ENCODE measurements at places on chromosomes 1 and 21.

GRCh38 chr1:116987256-116987555, 14.4 kb upstream of the CD101 start:
- no peak for DNase-seq

GRCh38 chr1:203038217-203038741, 12.0 kb downstream of the PPFIA4 start:
- DNase-seq, result no peak

DNA sequence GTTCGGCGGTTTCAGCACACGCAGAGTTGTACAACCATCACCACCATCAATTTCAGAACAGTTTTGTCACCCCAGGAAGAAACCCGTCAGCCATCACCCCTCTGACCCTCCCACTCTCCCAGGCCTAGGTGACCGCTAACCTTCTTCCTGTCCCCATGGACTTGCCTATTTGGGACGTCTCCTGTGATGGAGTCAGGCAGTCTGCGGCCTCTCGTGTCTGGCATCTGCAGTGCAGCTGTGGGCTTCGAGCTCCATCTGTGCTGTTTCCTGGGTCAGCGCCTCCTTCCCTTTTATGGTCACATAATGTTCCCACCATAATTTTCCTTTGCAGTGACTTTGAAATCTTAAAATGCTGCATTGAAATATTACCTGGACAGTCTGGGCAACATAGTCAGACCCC, 24.4 kb downstream of the SLC45A1 start:
- DNase-seq, result no peak

- no peak for DNase-seq
These were observed 43.9 kb downstream of the ZNF281 start for GRCh38 chr1:200365897-200366426.

GRCh38 chr1:172781513-172782140, 122.7 kb downstream of the FASLG start:
- DNase-seq, result no peak

DNA sequence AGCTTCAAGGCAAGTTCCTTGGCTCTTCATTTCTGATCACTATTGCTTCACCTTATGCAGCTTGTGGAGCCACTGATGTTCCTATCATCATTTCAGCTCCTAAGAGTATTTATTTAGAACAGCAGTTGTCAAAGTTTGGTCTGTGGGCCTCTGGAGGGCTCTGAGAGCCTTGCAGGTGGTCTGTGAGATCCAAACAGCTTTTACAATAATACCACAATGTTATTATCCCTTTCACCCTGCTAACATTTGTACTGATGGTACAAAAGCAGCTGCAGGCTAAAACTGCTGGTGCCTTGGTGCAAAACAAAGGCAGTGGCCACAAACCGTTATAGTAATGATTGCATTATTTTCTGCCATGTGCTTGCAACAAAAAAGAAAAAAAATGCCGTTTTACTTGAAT, 33.8 kb downstream of the PATJ start:
- DNase-seq, result no peak

- DNase-seq, result no peak
These were observed 13.1 kb downstream of the RNF187 start for GRCh38 chr1:228500143-228500734.

DNA sequence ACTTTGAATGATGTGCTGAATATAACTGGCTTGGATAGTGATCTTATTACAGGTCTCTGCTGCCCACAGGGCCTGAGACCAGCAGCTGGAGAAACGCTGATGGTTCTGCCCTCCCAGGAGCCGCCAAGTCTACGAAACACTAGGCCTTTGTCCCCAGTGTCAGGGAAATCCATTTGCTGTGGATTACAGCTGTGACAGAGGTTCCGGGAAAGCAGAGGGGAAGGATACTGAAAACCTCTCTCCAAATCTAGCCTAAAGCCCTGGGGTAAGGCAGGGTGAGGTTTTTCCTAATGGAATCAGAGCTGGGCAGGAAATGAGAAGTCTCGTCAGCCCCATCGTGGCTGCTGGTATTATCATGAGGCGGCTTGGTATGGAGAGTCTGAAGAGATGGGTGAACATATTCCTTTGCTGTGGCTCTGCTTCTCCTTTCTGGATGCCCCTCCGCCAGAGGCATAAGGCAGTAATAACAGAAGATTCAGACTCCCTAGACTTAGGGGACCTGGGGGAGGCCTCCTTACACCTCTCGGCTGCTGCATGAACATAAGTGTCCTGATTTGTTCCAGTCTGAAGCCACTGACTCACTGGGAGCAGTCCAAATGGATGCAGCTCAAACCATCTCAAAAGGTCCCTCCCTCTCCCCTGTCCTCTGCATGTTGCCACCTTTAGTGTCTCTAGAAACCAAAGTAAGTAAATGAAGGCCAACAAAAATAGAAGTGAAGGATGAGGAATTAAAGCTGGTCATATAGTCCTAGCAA, 48.1 kb downstream of the PHC2 start:
- DNase-seq, result no peak

- no peak for DNase-seq
These were observed 70.0 kb downstream of the PRKAA2 start for GRCh38 chr1:56715156-56715555.

- DNase-seq, result no peak
These were observed 230.2 kb upstream of the AJAP1 start for GRCh38 chr1:4424254-4424653.

GRCh38 chr1:10830961-10831668, 34.7 kb upstream of the CASZ1 start:
- no peak for DNase-seq

DNA sequence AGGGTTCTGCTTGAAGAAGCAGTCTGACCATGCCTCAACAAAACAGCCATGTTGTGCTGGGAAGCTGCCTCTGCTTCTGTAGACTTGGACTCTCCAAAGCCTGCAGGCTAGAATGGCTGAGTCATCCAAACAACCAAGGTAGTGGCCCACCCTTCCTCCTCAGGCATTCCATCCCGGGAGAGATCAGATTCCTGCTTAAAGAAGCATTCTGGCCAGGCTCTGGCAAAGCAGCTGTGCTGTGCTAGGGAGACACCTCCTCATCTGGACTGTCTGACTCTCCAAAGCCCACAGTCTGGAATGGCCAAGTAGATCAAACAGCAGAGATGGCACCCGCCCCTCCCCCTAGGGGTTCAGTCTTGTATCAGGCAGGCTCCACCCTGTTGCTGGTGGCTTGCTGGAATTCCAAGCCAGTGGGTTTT, 38.3 kb upstream of the F3 start:
- DNase-seq, result no peak

DNA sequence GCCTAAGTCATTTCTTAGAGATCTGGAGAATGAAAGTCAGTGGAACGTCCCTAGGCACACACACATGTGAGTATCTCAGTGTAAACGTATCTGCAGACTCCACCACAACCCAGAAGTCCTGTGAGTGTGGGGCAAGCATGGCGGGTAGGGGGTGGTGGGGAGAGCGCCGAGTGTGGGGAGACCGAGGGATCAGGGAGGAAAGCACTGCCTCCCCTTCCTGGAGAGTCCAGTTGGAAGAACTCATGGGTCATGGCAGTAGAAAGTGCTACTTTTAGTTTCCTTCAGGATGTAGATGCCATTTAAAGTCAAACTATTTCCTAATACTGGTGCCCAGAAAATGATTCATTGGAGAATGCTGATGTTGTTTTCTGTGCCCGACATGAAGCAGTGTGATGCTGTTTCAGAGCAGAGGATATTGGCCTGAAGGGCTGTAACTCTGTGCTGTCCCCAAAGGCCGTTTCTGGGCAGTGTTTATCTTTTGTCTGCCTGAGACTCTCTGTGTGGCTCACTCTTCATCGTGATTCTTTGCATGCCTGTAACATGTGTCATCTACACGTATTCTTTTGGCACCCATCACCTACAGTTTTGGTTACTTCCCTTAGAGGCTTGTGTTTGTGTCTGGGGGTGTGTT, 45.7 kb upstream of the TSPAN2 start:
- no peak for DNase-seq

DNA sequence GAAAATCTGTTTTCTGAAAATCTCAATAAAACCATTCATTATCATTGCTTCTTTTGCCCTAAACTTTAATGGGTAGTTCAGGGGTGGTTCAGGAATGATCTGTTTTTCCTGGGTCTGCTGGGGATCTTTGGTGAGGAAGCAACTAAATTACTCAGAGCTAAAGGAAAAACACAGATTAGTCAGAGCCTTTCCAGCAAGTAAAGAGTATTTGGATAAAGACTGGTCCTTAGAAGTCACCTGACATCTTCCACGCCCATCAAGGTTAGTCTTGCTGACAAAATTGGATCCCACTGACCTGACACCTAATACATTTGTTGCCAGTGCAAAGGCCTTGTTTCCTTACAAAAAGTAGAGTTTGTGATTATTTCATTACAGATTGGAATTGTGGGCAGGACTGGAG, 24.2 kb downstream of the HSPA13 start:
- no peak for DNase-seq

DNA sequence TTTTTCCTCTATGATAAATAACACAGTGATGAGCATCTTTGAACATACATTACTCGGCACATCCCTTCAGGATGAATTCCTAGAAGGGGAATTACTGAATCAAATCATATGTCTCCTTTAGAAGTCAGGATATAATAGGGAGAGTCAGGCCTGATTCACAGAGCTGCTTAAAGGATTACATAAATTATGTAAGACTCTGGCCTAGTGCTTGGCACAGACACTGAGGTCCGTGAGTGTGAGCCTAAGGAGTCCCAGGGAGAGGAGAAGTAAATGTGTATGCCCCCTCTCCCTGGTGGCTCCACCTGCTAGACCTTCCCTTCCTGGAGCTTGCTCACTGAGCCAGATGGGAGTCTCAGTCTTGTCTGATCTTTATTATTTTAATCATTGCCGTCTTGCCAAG, 8.6 kb upstream of the FOXE3 start:
- DNase-seq, result no peak

DNA sequence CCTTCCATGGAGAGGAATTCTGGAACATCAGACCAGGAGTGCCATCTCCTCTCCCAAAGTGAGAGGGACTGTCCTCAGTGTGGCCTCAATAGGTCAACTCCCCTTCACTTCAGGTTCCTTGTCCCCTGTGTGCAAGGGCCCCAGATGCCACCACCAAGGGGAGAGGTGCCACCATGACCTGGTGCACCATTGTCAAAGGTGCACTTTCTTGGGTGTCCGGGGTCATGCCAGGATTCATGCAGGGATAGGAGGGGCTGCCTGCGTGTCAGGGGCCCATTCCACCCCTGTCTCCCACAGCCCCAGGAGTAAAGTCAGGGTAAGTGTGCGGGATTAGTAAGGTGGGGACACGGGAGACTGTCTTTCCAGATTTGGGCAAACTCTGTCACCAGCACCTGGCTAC, 21.4 kb upstream of the EPHA2 start:
- no peak for DNase-seq

DNA sequence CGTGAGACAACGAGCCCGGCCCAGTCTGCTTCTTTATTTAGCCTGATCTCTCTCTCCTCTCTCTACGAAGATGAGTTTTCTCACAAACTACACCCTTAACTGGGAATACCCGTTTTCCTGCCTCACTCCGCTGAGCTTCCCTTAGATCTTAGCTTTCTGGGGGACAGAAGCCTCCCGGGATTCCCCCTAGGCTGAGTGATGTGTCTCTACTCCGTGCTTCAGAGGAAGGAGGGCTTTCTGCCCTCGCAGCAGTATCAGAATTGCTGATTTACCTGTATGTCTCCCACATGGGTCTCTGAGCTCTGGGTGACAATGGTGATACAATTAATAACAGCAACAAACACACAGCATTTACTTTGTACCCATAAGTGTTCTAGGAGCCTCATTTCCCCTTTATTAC, 1.0 kb downstream of the ZBTB17 start:
- DNase-seq, result no peak

DNA sequence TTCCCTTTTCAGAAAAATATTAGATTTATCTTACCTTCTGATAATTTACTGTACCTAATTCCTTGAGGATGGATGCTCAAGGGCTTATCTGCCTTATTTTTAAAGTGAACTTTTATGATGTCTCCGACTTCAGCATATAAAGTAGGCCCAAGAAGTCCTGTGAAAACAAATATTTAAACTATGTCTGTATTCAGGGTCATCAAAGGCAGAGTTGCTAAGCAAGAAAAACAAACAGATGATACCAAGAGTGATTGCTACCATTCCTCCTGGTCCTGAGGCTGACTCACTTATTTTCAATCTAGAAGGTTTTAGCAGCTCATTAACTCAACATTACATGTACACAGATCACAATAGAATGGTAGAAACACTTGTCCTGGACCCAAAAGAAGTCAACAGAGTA, 14.1 kb downstream of the F5 start:
- no peak for DNase-seq

DNA sequence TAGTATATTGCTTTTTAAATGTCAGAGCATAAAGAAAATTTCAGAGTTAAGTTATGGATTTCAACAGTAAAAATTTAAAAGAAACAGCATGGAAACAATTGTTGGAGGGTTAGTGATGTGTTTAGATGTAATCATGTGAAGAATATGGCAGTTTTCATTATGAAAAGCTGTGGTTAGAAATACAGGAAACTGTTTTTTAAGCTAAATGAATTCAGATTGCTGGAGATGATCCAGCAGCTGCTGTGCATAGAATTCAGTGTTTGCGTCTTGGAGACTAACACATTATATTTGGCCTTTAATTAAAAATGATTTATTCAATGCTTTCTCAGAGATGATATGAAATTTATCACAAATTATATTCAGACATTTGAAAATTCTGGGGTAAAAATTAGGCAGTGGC, 273.6 kb upstream of the LRRC7 start:
- no peak for DNase-seq

DNA sequence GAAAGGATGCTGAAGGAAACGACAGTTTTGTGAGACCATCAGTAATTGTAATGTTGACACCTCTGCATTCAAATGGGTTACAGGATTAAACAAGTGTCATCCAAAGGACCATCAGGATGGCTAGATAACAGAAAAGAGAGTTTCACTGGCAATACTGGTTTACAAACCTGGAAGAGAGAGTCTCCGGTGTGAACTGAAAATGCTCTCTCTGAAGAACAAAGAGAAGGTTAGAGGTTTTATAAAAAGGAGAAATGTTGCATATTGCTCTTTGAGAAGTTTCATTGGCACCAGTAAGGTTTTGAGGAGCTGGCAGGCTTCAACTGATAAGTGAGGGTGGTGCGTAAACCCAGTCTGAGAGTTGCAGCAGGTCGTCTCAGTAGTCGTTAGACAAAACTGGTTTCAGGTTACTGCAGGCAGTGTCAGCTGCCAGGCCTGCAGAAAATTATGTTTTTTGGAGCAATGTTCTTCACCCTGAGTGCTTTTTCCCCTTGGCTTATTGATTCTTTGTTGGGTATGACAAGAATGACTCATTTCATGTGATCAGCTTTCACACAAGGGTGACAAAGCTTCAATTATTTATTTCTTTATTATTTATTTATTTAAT, 42.2 kb downstream of the KCNK1 start:
- DNase-seq, result no peak

DNA sequence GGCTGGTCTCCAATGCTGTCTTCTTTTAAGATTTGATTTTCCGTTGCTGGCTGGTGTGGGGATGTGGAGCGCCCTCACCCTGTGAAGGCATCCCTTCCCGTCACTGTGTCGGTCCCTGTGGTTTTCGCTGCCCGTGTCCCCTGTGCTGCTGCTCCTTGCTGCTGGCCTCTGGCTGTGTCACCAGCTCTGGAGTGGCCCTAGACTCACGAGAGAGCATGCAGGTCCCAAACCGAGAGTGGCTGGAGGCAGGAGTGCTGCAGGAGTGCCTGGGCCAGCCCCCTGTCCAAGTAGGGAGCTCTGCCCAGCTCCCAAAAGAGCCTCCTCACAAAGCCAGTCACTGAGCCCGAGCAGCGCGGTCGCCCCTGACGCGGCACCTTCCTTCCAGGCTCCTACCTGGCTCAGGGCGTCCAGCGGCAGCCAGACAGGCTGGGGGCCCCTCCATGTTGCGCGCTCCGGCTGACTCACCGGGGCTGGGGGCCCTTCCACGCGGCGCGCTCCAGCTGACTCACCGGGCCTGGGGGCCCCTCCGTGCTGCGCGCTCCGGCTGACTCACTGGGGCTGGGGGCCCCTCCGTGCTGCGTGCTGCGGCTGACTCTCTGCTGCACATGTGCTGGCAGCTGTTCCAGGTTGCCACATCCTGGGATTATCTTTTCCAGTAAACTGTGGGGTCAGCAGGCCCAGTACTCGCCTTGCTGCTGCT, 106.7 kb upstream of the COL6A1 start:
- DNase-seq, result no peak
